ENCODE measurements at places on chromosomes 12 and 14.

DNA sequence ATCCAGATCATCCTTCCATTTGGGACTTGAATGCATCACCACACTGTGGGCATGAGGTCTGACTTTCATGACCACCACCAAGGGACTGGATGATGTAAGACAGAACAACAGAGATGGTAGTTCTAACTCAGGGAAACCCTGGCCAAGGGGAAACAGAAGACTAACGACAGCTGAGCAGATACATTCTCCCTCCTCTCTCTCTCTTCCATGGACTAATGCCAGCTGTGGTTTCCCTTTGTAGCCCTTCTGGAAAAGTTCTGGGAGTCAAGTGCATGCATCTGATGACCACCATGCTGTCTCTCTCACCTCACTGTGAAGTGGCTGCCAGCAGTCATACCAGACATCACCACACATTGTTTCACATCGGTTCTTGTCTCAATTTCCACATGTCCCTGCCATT is 3.4 kb downstream of the TAS2R30 start:
- no peaks in the 10 kb centered on the region for H3K36me3 ChIP-seq
- H3K4me1 ChIP-seq, result no peaks in the 10 kb centered on the region
- H3K27me3 ChIP-seq, result no peaks in the 10 kb centered on the region
- no peak overlapping the region for H3K27ac ChIP-seq

DNA sequence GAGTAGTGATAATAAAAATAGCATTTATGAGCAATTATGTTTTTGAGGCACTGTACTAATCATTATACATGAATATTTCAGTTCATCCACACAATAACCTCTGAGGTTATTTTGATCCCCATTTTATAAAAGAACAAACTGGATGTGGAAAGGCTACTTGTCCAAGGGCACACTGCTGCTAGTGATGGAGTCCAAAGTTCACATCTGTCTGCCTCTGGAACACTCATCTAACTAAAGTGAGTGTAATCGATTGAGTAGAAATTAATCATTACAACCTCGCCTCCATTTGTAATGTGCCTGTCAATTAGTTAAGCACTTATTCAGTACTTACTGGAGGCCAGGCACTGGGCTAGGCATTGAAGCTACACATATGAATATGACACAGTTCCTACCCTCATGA is 55.4 kb downstream of the TMEM260 start:
- no peaks in the 10 kb centered on the region for H3K27me3 ChIP-seq
- DNase-seq, result no peak
- H3K36me3 ChIP-seq, result peaks cover 17% of the 10 kb centered on the region
- H3K4me3 ChIP-seq, result no peak overlapping the region
- no peaks in the 10 kb centered on the region for H3K4me1 ChIP-seq

- H3K27ac ChIP-seq, result no peak overlapping the region
- DNase-seq, result no peak
- H3K27me3 ChIP-seq, result no peaks in the 10 kb centered on the region
- no peak overlapping the region for H3K4me3 ChIP-seq
- peaks cover 6% of the 10 kb centered on the region for H3K4me1 ChIP-seq
These were observed 5.0 kb downstream of the PPTC7 start for GRCh38 chr12:110577864-110578693.

DNA sequence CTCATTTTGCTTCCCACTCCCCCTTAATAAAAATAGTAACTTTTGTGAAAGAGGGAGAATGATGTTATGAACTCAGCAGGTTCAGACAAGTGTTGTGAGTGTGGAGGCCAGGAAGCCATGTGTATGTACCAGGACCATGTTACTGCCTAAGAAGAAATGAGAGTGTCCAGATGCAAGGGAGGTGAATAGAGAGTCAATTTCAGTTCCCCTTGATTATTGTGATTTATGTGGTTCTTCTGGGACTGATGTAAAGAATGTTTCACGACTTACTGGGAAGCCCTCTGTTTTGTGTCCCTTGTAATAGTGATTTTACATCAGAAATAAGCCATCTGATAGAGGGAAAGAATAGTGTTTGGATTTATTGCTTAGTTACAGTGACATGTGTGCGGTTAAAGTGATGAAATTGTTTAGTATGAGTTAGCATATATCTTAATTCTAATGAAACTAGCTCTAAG is 32.5 kb downstream of the FBXO34 start:
- no peaks in the 10 kb centered on the region for H3K36me3 ChIP-seq
- H3K27ac ChIP-seq, result no peak overlapping the region
- no peaks in the 10 kb centered on the region for H3K27me3 ChIP-seq

- no peak overlapping the region for H3K4me3 ChIP-seq
- no peak overlapping the region for H3K27ac ChIP-seq
- H3K36me3 ChIP-seq, result no peaks in the 10 kb centered on the region
- no peak for DNase-seq
These were observed 140.1 kb upstream of the CPM start for GRCh38 chr12:69073035-69073434.

GRCh38 chr14:29799464-29800095 is 128.1 kb downstream of the PRKD1 start:
- H3K27me3 ChIP-seq, result no peaks in the 10 kb centered on the region
- no peak for DNase-seq
- no peak overlapping the region for H3K4me3 ChIP-seq
- H3K27ac ChIP-seq, result no peak overlapping the region
- H3K4me1 ChIP-seq, result no peaks in the 10 kb centered on the region
- no peaks in the 10 kb centered on the region for H3K36me3 ChIP-seq

- H3K27me3 ChIP-seq, result no peaks in the 10 kb centered on the region
- H3K4me3 ChIP-seq, result no peak overlapping the region
- no peaks in the 10 kb centered on the region for H3K36me3 ChIP-seq
- DNase-seq, result no peak
- no peak overlapping the region for H3K27ac ChIP-seq
These were observed 40.4 kb downstream of the ERH start for GRCh38 chr14:69357544-69358200.

DNA sequence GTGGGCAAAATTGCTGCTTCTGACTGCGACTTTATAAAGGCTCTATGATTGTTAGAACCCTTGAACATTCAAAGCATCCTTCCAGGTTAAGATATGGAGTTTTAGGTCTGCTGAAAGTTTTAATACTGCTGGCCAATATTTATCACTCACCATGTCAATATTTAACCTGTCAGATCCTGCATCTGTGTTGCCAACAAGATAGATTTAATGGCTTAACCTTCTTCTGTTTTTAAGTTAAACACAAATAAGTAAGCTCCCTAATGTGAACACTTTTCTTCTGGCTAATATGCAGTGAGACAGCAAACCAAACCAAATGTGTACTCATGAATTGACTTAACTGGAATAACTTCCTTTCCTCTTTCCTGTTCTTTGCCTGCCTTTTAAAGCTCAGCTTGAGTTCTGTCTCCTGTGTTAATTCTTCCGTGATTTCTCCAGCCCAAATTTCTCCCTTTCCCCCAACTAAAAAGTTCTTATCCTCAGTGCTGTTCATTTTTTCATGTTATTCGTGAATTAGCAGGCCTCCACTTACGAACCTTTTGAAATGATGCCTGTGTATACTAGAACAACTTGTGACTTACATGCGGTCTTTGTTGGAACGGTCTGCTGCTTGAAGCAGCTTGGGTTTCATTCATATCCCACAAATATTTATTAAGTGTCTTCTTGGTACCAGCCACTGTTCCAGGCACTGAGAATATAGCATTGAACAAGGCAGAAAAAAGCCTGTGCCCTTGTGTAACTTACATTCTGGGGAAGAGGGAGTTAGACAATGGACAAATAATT is 9.1 kb downstream of the FBXW8 start:
- no peak overlapping the region for H3K4me3 ChIP-seq
- H3K27me3 ChIP-seq, result no peaks in the 10 kb centered on the region
- no peaks in the 10 kb centered on the region for H3K4me1 ChIP-seq
- no peaks in the 10 kb centered on the region for H3K36me3 ChIP-seq
- no peak overlapping the region for H3K27ac ChIP-seq

GRCh38 chr14:100066962-100067361 is 1.7 kb downstream of the EVL start:
- H3K4me1 ChIP-seq, result no peaks in the 10 kb centered on the region
- no peaks in the 10 kb centered on the region for H3K27me3 ChIP-seq
- no peak for DNase-seq
- no peaks in the 10 kb centered on the region for H3K36me3 ChIP-seq
- H3K4me3 ChIP-seq, result no peak overlapping the region
- H3K27ac ChIP-seq, result no peak overlapping the region

GRCh38 chr12:127263621-127264020 is 1003.3 kb upstream of the TMEM132C start:
- no peak overlapping the region for H3K4me3 ChIP-seq
- no peaks in the 10 kb centered on the region for H3K4me1 ChIP-seq
- H3K27me3 ChIP-seq, result no peaks in the 10 kb centered on the region
- DNase-seq, result no peak

DNA sequence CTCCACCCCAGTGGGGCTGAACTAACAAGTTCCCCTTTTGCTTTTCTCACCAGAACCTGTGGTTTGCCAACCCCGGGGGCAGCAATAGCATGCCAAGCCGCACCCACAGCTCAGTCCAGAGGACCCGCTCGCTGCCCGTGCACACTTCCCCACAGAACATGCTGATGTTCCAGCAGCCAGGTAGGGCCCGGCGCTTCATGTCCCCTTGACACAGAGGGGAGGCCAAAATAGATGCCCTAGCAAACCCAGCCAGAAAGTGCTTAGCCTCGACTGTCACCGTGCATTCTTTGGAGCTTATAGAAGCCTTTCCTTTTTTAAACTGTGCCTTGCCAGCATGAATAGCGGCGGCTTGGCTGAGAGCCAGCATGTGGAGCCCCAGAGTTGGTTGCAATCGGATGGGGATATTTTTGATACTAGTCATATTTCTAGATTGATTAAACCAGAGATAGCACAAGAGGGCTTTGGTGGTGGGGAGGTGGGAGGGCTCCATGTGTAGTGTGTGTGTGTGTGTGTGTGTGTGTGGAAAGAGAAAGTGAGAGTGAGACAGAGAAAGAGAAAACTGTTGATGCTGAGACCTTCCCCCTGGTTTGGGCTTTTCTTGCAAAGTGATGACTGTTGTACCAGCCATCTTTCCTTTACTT is 126.1 kb downstream of the GCH1 start:
- no peak overlapping the region for H3K4me3 ChIP-seq
- no peak for DNase-seq
- H3K27me3 ChIP-seq, result no peaks in the 10 kb centered on the region
- no peaks in the 10 kb centered on the region for H3K36me3 ChIP-seq
- H3K27ac ChIP-seq, result no peak overlapping the region
- peaks cover 4% of the 10 kb centered on the region for H3K4me1 ChIP-seq

All from iPS DF 6.9 (cell line).